Stimulated activated CD4-positive, alpha-beta T cell treated with anti-CD3 and anti-CD28 coated beads, Interleukin-12 subunit alpha, Interleukin-12 subunit beta, amount 100 ng/mL, for 4 hours (primary cell): ENCODE measurements at places on chromosomes 1 and 21.

DNA sequence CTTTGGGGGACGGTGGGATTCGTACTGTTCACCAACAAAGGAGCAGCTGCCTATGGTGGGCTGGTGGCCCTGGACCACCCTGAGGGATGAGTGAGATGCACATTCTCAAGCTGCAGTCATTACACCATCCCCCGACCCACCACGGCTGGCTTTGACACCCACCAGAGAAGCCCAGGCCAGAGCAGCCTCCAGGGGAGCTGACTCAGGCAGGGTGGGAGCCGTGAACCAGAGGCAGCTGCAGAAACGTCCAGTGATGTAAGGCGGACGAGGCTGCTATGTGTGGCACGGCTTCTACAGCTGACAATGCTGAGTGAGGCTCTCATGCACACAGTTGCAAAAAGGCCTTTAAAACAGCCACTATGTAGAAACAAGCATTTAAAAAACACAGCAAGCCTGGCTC lies 40.1 kb downstream of the CHAF1B start:
- DNase-seq, result no peak

DNA sequence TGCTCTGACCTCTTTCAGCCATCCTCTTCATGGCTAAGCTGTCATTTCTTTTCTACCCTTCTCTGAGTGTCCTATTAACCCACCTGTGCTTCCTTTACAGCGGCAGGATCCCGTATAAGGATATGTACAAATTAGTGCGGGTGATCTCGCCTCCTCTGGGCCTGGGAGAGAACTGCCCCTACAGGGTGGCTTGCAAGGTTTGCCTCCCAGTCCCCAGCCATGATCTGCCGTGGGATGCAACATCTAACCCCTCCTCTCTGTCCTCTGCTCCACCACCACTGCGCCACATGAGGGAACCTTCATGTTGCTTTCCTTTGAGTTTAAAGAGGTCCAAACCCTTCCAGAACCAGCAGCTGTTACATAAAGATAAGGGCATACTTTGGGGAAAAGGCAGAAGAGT lies 282.2 kb downstream of the ZNF648 start:
- no peak for DNase-seq

- no peak for DNase-seq
These were observed 8.7 kb upstream of the TRAPPC10 start for GRCh38 chr21:44003307-44003966.

GRCh38 chr1:38585971-38586370 lies 273.6 kb downstream of the RRAGC start:
- no peak for DNase-seq

- no peak for DNase-seq
These were observed 107.0 kb upstream of the HMCN1 start for GRCh38 chr1:185627171-185627570.

DNA sequence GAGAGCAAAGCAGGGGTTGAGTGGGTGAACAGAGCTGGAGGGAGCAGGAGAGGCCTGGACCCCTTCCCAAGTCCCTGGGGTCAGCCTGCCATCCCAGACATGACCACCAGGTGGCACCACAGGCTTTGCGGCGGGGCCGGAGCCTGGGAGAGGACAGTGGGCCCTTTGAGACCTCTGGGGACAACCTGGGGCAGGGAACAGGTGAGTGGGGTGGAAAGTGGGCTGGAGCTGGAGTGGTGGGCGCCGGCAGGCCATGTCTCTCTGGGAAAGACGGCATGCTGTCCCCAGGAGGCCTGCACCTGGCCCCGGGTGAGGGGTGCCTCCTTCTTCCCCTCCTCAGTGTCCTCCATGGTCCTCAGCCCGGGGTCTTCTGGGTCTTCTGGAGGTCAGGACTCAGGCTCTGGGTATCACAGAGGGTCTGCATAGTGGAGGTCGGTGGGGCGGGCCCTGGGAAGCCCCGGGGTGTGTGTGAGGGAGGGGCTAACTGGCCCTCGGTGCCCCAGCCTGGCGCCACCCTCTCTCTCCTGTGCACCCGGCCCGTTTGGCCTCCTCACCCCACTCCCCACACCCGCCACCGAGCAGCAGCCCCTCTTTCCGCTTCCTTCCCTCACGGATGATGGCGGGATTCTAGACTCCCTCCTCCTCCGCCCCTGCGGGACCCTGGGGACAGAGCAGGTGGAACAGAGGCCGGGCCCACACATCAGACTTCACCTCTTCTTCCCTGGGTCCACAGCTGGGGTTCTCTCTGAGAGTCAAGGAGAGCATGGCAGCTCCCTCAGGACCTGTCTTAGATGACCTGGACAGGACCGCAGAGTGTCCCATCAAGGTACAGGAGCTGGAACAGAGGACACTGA lies 28.5 kb upstream of the PKP1 start:
- DNase-seq, result peak; percentile 62

DNA sequence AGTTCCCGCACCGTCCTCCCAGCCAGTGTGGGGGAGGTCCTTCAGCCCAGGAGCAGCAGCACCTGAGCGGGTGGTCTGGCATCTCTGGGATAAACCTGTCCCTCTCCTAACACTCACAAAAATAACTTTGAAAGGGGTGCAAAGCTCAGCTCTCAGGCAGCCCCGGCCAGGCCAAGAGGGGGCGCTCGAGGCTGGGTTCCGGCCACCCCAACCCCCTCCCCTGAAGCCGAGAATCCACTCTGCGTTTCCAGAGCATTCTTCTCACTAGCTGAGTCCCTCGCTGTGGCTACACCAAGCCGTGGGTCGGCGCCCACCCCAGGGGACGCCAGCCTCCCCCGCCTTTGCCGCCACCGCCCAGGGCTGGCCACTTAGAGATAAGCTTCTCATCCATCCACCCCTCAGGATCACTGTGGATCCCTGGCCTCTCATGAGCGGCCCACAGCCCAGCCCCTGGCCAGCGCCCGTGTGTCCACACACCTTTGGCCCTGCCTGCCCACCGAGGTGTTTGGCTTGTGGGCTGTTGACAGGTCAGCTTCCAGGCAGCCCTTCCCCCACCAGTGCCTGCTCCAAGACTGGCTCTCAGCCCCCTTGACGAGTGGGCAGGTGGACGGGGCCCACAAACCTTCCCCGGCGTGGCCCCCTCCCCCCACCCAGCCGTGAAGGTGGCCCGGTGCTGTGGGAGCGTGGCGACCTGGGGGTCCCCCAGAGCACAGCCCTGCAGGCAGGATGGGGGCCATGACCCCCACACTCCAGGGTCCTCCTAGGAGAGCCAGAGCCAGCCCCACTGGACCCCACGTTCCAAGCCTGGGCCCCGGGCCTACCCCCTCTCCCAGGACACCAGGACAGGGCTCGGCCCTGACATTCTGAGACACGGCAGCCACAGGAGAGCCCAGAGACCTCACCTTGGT lies 1.9 kb downstream of the FTCD start:
- peak; percentile 46 for DNase-seq

GRCh38 chr1:29639741-29640427 lies 403.6 kb downstream of the PTPRU start:
- DNase-seq, result no peak

GRCh38 chr1:210702506-210702905 lies 373.8 kb downstream of the HHAT start:
- no peak for DNase-seq

DNA sequence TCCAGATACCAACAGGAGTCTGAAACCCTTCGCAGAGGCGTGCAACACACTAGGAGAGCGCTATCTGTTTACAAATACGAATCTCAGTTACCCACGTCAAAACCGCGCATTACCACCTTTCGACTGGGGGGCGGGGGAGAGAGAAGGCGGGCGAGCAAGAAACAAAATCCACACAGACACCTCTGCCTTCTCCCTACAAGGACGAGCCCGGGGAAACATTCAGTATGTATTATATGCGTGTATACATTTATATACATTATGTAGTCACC lies 722 bp downstream of the TUT4 start:
- DNase-seq, result peak; percentile 44

- no peak for DNase-seq
These were observed 19.1 kb upstream of the NPHP4 start for GRCh38 chr1:6011161-6011945.

DNA sequence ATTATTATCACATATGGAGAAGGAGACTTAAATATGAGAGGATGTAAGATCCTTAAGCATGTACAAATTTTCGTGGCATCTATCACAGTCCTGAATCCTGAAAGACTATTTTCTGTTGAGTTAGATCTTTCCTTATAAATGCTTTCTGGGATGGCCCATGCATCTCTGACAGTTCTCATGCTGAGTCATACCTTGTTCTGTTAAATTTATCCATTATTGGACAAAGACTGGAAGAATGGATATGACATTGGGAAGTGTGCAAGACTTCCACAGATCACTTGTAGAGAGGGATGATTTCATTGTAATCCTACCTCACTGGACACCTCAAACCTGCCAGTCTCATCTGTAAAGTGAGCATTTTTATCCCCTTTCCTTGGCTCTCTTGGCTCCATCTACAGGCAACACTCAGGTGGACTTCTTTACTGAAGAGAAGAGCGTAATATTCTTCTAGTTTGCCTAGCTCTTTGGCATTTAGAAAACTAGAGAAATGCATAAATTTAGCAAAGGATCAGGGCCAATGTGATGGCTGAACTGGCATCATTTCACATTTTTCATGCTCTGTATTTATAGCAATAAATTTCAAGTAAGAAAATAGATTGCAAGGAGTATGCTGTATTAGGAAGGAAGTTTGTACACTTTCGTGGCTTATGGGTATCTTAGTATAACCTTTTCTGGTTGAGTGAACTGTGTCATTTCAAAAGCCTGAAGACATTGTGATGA lies 128.2 kb downstream of the NFIA start:
- no peak for DNase-seq

- DNase-seq, result no peak
These were observed 40.1 kb upstream of the COL6A2 start for GRCh38 chr21:46057710-46058241.

DNA sequence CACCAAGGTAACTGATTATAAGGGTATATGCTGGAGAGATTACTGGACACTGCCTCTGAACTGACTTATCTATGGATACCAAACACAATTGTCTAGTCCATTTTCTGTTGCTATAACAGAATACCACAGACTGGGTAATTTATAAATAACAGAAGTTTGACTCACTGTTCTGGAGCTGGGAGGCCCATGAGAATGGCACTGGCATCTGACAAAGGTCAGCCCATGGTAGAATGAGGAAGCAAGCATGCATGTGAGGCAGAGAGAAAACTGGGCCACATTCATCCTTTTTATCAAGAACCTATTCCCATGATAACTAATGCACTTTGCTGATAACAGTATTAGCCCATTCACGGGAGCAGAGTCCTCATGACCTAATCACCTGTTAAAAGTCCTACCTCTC lies 37.4 kb downstream of the FCER1A start:
- no peak for DNase-seq

DNA sequence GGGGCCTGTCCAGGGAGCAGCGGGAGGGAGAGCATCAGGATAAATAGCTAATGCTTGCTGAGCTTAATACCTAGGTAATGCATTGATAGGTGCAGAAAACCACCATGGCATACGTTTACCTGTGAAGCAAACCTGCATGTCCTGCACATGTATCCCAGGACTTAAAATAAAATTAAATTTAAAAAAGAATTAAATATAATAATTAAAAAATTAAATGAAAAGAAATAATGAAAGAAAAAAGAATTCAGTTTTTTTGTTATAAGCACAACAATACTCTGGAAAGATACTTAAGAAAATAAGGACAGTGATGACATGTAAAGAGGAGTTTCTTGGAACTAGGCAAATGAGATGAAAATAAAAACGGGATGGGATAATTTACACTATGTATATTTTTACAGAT lies 386.2 kb downstream of the LRRIQ3 start:
- DNase-seq, result no peak

DNA sequence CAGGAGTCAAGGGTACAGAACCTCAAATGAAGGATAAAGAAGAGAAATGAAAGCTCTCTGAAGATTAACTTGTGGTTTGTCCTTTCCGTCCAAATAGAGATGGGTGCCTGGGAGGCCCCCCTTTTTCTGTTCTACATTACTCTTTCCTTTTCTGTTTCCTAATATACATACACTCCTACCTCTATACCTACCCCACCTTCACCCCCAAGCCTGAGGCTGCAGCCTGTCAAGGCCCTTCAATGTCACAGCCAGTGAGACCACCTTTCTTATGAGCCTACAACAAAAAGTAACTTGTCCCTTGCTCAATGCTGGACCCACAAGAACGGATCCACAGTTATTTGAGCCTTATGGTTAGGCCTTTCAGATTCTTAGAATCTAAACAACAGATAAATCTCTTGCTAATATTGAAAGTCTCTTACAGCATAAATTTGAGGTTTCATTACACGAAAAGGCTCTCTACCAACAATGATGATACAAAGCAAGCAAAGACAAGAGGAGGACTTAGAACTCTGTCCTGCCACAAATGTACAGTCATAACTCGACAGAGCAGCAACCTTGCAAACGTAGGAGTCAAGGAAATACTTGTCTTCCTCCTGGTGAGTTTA lies 4.1 kb upstream of the TRAF3IP3 start:
- DNase-seq, result no peak

DNA sequence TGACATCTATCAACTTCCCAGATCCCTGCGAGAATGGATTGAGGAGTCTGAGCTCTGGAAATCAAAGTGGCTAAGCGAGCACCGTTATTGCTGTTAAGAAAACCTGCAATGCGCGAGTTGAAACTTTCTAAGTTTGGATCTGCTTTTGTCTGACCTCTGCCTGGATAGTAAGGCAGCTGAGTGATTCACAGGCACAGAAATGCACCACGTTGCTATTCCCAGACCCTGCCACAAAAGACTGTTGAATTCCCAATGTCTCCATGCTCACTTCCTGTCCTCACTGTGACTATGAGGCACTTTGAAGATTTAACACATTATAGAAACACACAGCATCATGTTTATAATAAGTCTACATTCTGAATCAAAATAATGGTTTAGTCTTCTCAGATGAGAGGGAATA lies 27.1 kb upstream of the CNIH3 start:
- DNase-seq, result no peak

- DNase-seq, result no peak
These were observed 5.6 kb downstream of the NCDN start for GRCh38 chr1:35563166-35563565.

DNA sequence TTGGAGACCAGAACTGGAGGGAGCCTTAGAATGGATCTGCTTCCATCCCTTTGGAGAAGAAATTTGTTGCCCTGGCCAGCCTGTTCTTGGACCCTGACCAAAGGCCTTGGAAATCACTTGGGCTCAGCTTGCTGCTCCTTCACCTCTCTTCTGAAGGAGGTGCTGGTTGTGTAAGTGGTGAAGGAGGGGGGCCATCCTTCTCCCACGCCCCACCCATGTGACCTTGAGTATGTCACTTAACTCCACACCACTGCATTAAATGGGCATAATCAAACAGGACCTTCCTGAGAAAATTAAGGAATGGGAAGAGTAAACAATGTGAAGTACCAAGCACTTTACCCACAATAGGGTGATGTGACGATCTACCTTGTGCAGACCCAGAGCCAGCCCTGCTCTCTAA lies 68.3 kb upstream of the GJB5 start:
- DNase-seq, result no peak

- DNase-seq, result peak; percentile 5
These were observed 92.8 kb downstream of the PRKAB2 start for GRCh38 chr1:147079400-147080005.
